ENCODE measurements at places on chromosomes 1 and 21.

DNA sequence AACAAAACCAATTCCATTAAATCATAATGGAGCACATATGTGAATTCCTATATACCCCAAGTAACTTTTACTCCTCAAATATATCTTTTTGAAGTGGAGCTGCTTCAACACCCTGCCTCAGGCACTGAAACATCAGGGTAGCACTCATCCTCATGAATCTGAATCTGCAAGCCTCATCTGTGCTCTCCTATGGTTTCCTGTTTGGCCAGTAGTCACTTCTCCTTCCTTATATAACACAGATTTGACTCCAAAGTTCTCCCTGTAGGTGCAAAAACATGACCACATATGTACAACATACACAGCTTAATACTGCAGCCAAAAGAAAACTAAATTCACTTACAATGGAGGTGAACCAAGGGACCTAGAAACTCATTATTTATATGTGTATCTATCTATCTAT lies 7.2 kb downstream of the TRIT1 start:
- no peak for DNase-seq

GRCh38 chr1:175818929-175819328 lies 75.5 kb upstream of the TNR start:
- DNase-seq = no peak

- peak; percentile 17 for DNase-seq
Observed at GRCh38 chr1:119141020-119141424, 569 bp upstream of the WARS2 start.

DNA sequence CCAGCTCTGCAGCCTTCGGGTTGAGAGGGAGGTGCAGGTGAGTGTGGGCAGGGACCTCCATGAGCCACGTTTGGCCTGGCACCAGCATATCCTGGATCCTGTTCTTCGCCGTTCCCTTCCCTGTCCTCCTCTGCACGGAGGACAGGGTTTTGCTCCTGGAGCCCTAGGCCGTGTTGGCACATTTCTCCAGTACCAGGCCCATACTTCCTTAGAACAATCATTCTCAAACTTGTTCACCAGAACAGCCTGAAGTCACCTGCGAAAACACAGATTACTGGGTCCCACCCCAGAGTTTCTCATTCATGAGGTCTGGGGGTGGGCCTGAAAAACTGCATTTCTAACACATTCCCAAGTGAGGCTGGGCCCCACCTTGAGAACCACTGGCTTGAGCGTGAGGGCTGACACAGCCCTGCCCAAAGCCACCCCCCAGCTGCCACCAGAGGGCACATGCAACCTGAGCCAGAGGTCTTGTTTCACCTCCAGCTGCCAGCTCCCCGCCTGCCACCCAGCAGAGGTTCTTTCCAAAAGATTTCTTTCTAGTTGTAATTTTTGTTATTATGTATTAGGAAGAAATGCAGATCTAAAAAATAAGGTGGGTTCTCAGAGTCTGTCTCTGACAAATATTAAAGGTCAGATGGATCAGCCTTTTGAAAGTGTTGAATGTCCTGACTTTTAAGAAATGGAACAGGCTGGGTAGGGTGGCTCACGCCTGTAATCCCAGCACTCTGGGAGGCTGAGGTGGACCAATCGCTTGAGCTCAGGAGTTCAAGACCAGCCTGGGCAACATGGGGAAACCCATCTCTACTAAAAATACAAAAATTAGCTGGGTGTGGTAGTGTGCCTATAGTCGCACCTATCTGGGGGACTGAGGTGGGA lies 39.6 kb upstream of the LDLRAP1 start:
- DNase-seq = peak; percentile 43

GRCh38 chr1:21175670-21176581 lies 771 bp downstream of the EIF4G3 start:
- DNase-seq = peak; percentile 28

DNA sequence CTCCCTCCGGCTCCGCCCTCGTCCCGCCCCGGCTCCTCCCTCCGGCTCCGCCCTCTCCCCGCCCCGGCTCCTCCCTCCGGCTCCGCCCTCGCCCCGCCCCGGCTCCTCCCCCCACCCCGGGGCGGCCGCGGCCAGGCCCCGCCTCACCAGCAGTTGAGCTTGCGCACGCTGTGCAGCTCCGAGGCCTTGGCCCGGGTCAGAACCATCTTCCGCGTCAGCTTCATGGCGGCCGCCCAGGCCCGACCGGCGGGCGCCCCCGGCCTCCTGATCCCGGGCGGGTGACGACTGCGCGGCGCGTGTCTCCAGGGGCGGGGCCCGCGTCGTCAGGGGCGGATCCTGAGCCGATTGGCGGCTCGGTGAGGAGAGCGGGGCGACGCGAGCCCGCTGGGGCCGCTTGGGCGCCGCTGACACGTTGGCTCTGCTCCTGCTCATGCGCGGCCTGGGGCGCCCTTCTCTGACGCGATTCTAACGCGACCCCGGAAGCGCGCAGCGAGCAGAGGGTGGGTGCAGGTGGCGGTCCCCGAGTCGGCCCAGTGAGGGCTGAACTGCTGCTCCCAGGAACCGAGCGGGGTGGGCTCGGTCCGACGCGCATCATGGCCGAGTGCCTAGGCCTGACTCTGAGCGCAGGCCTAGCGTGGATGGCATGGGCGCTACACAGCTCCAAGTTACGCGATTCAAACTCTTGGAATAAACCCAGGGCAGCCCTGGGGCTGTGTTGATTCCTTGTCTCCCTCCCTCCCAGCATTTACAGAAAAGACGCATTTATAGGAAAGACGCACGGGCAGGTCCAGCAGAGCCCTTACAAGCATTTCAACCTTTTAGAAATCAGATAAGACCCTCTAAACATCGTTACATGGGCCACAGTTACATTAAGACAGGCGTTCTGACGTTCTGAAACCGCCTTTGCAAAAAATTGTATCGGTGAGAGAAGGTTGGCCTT lies at the start of gene CFAP410:
Gene CFAP410, minus strand, starts transcription at position 420 of the 940 bp plus-strand sequence. Its CDS starts 196 bp downstream, at position 224.
- DNase-seq = peak; percentile 96

GRCh38 chr1:78226784-78227183 lies 181.0 kb downstream of the GIPC2 start:
- no peak for DNase-seq

DNA sequence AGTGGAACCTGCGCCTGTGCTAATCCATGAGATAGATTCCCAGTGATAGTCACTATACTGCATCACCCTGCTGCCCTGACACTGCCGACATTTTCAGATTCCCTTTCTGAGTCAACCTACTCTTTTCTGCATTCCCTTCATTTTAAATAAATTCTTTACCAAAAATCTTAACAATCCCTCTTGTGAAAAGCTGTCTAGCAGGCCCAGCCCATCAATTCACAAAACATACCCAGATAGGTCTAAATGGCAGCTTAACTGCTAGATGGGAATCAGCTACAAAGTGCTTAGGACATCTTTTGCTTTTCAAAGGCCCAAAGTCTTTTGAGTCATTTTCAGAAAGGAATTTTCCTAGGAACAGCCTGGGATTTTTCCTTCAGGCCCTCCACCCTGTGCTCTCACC lies 180.1 kb upstream of the PTBP2 start:
- peak; percentile 62 for DNase-seq

- DNase-seq = peak; percentile 85
Observed at GRCh38 chr1:184483101-184483683, 96.4 kb downstream of the C1orf21 start.

DNA sequence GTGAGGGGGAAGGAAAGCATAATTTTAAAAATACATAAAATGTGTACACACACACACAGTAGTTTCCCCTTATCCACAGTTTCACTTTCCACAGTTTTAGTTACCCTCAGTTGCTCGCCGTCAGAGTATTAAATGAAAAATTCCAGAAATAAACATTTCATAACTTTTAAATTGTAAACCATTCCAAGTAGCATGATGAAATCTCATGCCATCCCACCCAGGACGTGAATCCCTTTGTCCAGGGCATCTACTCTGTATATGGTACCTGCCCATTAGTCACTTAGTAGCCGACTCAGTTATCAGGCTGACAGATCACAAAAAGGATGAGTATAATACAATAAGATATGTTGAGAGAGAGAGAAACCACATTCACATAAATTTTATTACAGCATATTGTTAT lies 36.2 kb downstream of the EPS15 start:
- DNase-seq = no peak

DNA sequence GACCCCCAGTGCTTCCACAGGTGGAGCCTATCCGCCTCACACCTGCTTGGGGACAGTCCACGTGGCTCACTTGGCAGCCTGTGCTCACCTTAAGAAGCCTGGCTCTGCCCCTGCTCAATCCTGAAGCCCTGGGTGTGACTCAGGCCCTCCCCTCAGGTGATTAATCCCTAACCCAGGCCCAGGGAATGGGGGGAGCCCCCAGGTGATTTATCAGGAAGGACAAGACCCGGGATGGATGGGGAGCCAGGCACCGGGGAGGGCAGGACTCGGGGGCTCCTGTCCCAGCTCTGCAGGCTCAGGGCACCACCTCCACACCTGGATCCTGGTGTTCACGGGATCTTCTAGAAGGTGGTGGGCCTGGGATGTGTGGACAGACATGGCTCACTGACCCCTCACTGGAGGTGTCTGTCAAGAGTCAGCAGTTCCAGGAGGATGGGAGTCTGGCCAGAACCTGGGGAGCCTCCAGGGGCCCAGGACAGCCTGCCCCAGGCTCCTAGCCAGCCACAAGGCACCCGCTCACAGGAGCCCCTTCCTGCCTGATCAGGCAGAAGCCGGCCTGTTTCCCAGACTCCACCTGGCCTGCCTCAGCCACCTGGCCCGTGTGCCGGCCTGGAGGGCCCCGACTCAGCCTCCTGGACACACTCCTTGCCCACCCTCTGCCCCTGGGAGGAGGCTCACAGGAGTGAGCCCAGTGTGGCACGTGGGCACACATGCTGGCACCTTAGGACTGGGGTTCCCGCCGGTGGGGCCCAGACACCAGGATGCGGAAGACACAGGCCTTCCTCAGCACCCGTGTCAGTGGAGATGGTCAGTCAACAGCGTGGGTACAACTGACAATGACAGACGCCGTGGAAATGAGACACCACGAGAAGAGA lies 38.6 kb upstream of the COL6A1 start:
- no peak for DNase-seq

- no peak for DNase-seq
Observed at GRCh38 chr1:5709976-5710375, 282.2 kb downstream of the NPHP4 start.

DNA sequence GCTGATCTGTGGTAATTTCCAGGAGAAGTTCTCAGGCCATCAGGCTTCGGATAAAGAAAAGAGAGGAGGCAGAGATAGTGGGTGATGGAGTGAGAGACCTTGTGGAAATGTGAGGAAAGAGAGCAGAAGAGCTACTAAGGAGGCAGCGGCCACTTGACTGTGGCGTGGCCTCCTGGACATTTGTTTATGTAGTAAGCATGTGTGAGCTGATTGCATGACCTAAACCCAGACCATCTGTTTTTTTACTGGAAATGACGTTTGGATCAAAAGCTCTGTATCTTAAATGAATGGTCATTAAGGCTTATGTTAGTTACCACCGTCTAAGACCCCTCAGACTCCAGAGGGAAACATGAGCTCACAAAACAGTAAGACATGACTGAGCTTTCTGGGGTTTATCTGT lies 13.6 kb downstream of the ATP1B1 start:
- DNase-seq = no peak

DNA sequence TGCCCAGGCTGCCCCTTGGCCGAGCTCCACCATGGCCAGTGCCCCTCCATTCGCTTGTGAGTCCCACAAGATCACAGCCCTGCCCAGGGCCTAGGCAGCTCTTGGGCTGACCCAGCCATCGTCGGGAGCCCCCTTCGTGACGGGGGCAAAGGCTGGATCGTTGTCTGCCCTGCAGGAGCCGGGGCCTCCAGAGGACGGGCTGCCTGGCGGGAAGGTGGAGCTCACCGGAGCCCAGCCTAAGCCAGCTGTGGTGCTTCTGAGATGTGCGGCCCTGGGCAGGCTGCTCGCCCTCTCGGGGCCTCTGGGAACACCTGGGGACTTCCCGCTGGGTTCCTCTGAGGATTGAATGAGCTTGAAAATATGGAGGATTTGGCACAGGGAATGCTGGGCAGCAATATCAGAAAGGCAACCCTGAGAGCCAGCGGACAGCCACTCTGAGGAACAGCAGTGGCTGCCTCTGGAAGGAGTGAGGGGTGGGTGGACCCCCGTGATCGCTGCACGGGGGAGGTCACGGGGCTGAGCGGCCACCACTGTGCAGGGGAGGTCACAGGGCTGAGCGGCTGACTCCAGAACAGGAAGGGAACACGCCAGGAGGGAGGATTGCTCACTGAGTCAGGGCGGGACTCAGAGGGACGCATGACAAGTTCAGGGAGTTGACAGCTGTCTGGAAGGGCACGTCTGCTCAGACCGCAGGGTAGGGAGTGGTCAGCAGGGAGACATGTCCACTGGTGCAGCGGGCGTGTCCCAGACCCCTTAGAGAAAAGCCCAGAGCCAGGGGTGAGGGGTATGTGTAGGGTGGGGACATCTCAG lies 19.3 kb downstream of the TP73 start:
- peak; percentile 69 for DNase-seq

DNA sequence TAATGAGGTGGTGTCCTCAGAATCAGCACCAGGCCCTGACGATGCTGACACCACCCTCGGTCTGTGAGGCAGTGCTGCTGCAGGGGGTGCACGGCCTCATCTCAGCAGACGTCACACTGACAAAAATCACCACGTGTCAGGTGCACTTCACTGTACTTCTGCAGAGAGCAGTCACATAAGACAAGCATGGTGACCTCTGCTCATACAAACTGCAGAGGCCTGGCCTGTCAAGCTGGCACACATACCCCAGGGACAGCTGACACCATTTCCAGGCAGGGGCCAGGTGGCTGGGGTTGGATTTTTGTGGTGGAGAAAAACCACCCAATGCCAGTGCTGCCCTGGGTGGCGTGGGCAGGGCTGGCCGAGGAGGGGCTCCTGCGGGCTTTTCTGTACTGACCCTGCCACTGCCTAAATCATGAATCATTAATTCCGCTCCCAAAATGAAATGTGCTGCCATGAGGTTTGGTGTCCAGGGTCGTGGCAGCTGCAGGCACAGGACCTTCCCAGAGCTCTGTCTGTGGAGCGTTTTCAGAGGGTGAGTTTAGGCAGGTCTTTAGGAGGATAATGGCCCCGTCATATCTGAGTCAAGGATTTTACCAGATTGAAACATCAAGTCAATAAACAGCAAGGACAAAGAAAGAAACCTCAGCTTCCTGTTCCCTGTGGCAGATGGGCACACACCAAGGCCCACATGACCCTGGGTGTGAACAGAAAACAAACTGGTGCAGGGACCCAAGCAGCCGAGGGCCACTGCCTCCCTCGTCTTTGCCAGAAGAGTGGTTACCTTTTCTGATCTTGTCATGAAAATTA lies 33.4 kb upstream of the GPR153 start:
- no peak for DNase-seq

DNA sequence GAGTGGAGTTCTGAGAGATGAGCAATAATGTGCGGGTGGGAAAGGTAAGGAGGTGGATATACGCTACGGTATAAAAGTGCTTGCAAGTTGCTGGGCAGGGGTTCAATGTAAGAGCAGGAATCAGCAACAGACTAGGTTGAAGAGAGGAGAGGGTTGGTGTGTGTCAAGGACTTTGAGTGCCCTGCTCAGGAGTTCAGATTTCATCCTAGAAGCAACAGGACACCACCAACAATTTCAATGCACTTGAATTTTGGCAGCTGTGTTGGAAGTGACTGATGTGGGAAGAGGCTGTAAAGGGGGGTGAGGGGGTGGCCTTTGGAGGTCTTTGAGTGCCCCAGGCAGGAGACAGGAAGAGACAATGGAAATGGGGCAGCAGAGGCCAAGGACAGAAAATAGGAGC lies 57.3 kb downstream of the RHOU start:
- no peak for DNase-seq

- peak; percentile 19 for DNase-seq
Observed at GRCh38 chr1:6224718-6225117, 11.0 kb downstream of the ICMT start.

All from trophoblast cell (in vitro differentiated cells and primary cell).